Natural killer cell treated with Interleukin-12 subunit alpha and Interleukin-12 subunit beta and Interleukin-15 and Interleukin-18, amount 100 ng/mL, for 72 hours (primary cell): ENCODE measurements at places on chromosomes 5 and 9. TPM values are rescaled to one million over a fixed set of nuclear protein-coding genes. Genes with fewer than 3 reads are reported as not detected.
A peak's percentile ranks its signal among the peaks of the same experiment; 100 is the strongest.

- peaks cover 3% of the 10 kb centered on the region for H3K27me3 ChIP-seq
- peak overlapping the region; percentile 83 for H3K27ac ChIP-seq
- peak; percentile 91 for DNase-seq
- no peaks in the 10 kb centered on the region for H3K36me3 ChIP-seq
- peaks cover 10% of the 10 kb centered on the region for H3K4me1 ChIP-seq
These were observed 18.0 kb upstream of the STARD4 start for GRCh38 chr5:111530298-111530740.

DNA sequence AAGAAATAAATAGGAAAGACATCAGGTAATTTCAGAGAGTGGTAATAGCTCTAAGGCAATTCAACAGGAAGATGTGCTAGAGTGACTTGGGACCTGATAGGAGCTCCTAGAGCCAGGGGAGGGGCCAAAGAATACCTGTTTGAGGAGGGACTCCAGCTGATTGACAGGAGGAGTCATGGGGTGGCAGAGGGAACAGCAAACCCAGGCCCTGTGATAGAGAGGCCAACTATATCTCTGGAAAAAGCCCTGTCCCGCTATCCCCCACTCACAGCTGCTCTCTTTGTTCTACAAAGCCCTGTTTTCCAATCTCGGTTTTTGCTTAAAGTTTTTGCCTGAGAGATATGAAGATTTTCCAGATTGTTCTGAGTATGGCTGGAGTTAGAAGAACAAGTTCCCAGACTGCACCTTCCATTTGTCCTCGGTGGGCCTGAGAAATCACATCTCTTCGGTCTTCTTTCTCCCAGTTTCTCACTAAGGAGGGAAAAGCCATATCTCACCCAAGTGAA, 9.0 kb upstream of the NSD1 start:
- DNase-seq = no peak
- H3K27me3 ChIP-seq = no peaks in the 10 kb centered on the region
- peaks cover 15% of the 10 kb centered on the region for H3K4me1 ChIP-seq
- no peaks in the 10 kb centered on the region for H3K36me3 ChIP-seq
- no peak overlapping the region for H3K4me3 ChIP-seq

GRCh38 chr9:112234779-112235178, 59.7 kb upstream of the SUSD1 start:
- no peaks in the 10 kb centered on the region for H3K27me3 ChIP-seq
- H3K4me1 ChIP-seq = peaks cover 14% of the 10 kb centered on the region
- peaks cover 13% of the 10 kb centered on the region for H3K36me3 ChIP-seq
- no peak overlapping the region for H3K4me3 ChIP-seq
- H3K27ac ChIP-seq = no peak overlapping the region
- no peak for DNase-seq

DNA sequence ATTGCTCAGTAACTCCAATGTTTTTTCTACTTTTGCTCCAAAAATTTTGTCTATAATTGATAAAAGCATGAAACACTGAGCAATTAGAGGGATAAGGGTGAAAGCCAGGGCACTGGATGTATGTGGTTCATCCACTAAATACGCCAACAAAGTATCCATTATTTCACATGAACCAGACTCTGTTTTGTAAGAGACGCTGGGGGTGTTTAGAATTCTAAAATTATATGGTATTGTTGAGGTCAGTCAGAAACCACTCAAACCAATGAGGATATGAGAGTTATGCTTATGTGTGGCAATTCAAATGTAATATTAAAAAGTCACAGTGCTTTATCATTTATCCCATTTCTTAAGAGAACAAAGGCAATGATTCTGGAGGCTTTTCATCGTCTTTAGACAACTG, 220.2 kb downstream of the EFNA5 start:
- H3K4me1 ChIP-seq = peaks cover 9% of the 10 kb centered on the region
- H3K27me3 ChIP-seq = no peaks in the 10 kb centered on the region
- no peaks in the 10 kb centered on the region for H3K36me3 ChIP-seq
- H3K4me3 ChIP-seq = no peak overlapping the region

Gene SV2C
- 0.06 TPM for total RNA-seq

Gene NCBP1
- total RNA-seq = 63.5 TPM

Gene EFNA5
- 2.2 TPM for total RNA-seq

DNA sequence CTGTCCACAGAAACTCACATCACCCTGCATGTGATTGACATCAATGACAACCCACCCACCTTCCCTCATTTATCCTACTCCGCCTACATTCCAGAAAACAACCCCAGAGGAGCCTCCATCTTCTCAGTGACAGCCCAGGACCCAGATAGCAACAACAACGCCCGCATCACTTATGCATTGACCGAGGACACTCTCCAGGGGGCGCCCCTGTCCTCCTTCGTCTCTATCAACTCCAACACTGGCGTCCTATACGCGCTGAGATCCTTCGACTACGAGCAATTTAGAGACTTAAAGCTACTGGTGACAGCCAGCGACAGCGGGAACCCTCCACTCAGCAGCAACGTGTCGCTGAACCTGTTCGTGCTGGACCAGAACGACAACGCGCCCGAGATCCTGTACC, 1.7 kb downstream of the PCDHGA3 start:
- H3K36me3 ChIP-seq = peaks cover 26% of the 10 kb centered on the region
- peaks cover 45% of the 10 kb centered on the region for H3K27me3 ChIP-seq
- H3K4me3 ChIP-seq = no peak overlapping the region
- no peak overlapping the region for H3K27ac ChIP-seq
- no peak for DNase-seq

Gene AFAP1L1
- 0.95 TPM for total RNA-seq
